H4 (cell line): ENCODE measurements at places on chromosomes 4 and X. TPM values are rescaled to one million over a fixed set of nuclear protein-coding genes. Genes with fewer than 3 reads are reported as not detected.

CTAG1A gene
- not detected in 2 replicates for total RNA-seq

PDLIM3 gene
- total RNA-seq: 12.5 and 16.2 TPM in 2 replicates

EXOC1 gene
- 24.0 and 25.1 TPM in 2 replicates for total RNA-seq

HTN1 gene
- not detected in 2 replicates for total RNA-seq

- DNase-seq: peak; percentile 86
Observed at GRCh38 chr4:53507671-53508286, 83.5 kb downstream of the LNX1 start.

- no peak for DNase-seq
Observed at GRCh38 chr4:188147776-188148175, 8.5 kb downstream of the TRIML1 start.

GRCh38 chr4:128787509-128788311 is 21.8 kb upstream of the JADE1 start:
- no peak for DNase-seq

DNA sequence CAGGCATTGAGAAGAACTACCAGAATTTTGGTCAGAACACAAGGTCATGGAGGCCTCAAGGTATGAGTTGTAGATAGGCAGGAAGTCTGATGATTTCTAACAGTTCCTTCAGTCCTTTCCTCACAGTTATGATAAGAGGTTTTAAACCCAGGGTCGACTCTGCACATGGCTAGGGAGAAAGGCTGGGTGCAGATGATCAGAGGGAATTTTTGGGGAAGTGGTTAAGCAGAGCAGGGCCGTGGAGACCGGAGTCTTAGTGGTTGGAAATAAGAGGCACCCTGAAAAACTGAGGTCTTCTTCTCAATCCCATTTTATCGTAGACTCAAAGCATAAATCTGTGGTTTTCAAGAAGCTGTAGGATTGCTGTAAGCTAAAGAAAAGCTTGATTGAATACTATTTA is 118.5 kb upstream of the ANK2 start:
- no peak for DNase-seq

DNA sequence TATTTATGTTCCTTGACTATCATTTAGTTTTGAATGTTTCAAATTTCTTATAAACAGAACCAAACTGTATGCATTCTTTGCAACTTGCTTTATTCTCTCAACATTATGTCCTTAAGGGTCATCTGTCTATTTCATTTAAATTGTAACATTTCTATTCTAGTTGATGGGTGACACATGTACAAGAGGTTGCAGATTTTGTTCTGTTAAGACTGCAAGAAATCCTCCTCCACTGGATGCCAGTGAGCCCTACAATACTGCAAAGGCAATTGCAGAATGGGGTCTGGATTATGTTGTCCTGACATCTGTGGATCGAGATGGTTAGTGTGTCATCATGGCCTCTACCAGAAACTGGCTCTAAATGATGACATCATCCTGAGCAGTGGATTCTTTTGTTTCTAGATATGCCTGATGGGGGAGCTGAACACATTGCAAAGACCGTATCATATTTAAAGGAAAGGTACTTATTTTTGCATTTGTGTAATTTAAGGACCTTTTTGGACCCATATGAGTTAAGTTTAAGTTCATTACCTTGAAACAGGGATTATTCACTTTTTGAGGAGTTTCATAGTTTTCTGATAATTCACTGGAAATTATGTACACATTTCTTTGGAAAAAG is 6.1 kb downstream of the LIAS start:
- peak; percentile 91 for DNase-seq

- DNase-seq: no peak
Observed at GRCh38 chrX:85611926-85612325, 232.5 kb upstream of the POF1B start.

DNA sequence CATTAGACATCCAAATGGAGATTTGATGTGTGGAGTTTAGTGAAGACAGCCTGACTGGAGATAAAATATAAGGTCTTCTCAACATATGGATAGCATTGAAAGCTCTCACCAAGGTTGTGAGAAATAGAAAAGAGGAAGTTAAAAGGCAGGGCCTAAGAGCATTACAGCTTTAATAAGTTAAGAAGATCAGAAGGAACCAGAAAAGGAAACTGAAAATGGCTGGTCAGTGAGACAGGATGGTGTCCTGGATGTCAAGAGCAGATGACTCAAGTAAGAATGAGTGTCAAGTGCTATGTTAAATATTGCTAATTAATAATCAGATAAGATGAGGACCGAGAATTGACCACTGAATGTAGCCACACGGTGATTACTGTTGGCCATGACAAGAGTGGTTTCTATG is 642.9 kb downstream of the STPG2 start:
- DNase-seq: no peak

- no peak for DNase-seq
Observed at GRCh38 chr4:155966731-155967395, 13.2 kb upstream of the CTSO start.

- DNase-seq: peak; percentile 78
Observed at GRCh38 chr4:124936427-124936826, 223.9 kb upstream of the ANKRD50 start.

GRCh38 chr4:683982-684622 is 4.8 kb downstream of the SLC49A3 start:
- peak; percentile 66 for DNase-seq

DNA sequence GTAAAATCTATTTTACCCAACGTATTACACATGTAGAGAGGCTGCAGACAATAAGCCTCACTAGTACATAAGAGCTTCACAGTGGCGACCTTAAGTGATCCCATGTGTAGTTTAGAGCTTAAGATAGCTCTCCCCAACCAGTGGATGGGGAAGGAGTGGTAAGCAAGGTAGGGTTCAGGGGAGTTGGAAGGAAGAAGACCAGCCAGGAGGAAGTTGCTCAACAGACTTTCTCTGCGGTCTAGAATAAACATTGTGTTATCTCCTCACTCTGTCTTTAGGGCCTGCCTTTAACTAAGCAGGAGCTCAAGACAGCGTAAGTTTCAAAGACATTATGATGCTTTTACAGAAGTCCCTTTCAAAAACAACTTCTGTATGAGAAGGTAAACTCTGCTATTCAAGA is 16.8 kb downstream of the MEPE start:
- DNase-seq: no peak

DNA sequence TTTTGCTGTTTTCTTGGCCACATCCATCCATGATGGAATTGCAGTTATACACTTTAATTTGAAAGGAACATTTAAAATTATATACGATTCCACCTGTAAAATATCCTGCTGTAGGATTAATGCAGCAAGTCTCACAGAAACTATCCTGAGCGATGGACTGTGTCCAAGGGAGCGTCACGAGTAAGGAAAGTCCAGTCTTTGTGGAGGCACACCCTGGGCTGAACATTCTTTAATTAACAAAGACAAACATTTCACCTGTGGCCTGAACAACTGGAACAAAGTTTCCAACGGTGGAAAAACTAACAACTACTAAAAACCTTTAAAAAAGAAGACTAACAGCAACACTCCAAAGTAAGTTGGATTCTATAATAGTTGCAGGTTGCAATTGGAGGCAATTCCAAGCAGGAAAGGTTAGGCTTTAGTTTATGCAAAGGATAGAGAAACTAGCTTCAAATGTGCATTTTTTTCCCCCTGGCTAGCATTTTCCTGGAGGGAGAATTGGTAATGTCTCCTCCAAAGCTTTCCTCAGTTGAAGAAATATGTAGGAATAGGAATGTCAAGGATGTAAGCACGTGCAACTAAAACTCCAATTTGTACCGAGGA is 11.0 kb downstream of the EREG start:
- no peak for DNase-seq

- DNase-seq: no peak
Observed at GRCh38 chr4:175823015-175823742, 11.1 kb upstream of the GPM6A start.

GRCh38 chrX:148960060-148960459 is 459.6 kb downstream of the AFF2 start:
- DNase-seq: peak; percentile 1
